CD4-positive, alpha-beta T cell (primary cell): ENCODE measurements at places on chromosomes 7 and 10.

DNA sequence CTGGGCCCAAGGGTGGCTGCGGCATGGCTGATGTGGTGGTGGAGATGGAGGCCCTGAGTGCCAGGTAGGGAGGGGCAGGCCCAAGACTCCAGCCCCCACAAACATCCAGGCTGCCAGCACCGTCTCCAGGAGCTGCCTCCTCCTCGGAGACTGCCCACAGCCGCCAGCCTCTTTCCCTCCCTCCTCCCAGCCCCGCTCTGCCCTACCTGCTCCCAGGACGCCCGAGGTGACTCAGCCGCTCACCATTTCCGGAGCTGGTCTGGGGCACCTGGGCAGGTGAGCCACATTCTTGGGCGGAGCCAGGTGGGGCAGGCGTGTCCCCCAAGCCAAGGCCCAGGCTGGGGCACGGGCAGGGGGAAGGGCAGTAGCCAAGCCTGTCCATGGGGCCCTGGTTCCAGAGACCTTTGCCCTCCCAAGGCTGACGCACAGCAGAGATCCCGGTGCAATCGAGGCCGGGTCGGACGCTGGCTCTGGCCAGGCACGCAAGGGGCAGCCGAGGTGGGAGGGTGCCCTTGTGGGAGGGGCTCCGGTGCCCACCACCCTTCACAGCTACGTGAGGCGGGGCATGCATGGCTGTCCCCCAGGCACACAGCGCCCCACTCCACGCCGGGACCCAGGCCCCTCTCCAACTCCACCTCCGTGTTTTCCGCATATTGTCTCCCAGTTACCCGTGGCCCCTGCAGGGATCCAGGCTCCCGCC is 8.8 kb downstream of the ADAP1 start:
- no peak for DNase-seq

DNA sequence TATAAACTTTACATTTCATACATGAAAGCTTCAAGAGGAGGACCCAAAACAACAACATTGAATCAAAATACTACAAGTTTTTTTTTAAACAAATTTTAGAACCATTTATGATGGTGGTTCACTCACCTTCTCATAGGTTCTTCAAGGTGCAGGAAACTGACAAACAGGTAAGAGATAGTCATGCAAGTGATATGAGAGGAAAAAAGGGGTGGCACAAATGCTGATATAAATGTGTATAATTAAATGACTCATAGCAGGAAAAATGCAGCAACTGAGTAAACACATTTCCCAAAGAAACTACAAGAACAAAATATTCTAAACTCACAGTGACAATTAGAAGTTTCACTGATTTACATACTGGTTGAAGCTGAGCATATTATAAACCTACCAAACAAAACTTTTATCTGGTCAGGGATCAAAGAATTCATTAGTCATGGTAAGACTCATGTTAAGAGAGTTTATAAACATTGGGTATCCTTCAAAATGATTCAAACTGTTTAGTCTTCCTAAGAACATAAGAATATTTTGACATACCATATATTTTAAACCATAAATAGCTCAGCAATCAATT is 14.1 kb downstream of the ZWINT start:
- no peak for DNase-seq

- DNase-seq = no peak
These were observed 573.0 kb upstream of the IGFBP3 start for GRCh38 chr7:46494028-46494427.

GRCh38 chr10:128812000-128812399 is 655.0 kb upstream of the MGMT start:
- no peak for DNase-seq

GRCh38 chr7:37439653-37440026 is 9.0 kb downstream of the ELMO1 start:
- no peak for DNase-seq
